ENCODE measurements at places on chromosomes 3 and 15. TPM values are rescaled to one million over a fixed set of nuclear protein-coding genes. Genes with fewer than 3 reads are reported as not detected.

Gene EEF1AKMT4
- total RNA-seq = 3.6 TPM

Gene LRRIQ4
- not detected for total RNA-seq

Gene CASR
- not detected for total RNA-seq

Gene LRTM1
- total RNA-seq = not detected

Gene CP
- 0.28 TPM for total RNA-seq

Gene CPNE4
- total RNA-seq = not detected

Gene WDR73
- total RNA-seq = 27.8 TPM

Gene SCN11A
- 0.09 TPM for total RNA-seq

Gene B2M
- 1,840 TPM for total RNA-seq

Gene DUOXA2
- not detected for total RNA-seq

Gene KNG1
- total RNA-seq = not detected

Measured in endothelial cell of coronary artery (primary cell).